Inflammatory macrophage treated with lipopolysaccharide for 4 hours (primary cell): ENCODE measurements at places on chromosomes 7 and 10.

DNA sequence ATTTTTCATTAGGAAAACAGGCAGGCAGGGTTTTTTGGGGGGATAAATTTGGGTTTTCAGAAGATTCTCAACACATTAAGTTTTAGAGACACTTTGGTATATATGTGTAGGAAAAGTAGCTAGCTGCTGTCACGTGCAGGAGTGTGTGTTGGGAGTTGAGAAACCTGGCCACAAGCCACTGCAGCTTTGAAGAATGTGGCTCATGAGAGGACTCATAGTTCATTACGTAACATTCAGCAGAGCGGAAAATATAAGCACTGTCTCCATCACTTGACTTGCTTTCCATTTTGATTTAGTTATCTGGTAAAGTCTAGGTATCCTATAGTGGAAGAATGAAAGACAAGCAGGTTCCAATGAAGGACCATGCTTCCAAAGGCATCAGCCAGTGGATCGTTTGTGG is 31.2 kb downstream of the SMNDC1 start:
- DNase-seq, result peak; percentile 88

GRCh38 chr10:110209926-110210673 is 2.7 kb downstream of the MXI1 start:
- DNase-seq, result peak; percentile 35

GRCh38 chr7:148483515-148484308 is 106.9 kb upstream of the C7orf33 start:
- DNase-seq, result no peak

GRCh38 chr7:106979551-106980357 is 64.8 kb upstream of the PRKAR2B start:
- DNase-seq, result no peak
